Fibroblast of skin of back (primary cell): ENCODE measurements at places on chromosomes 7 and 10.

- DNase-seq = no peak
These were observed 30.6 kb downstream of the SUFU start for GRCh38 chr10:102534333-102534732.

GRCh38 chr10:110710621-110711020, 66.5 kb downstream of the RBM20 start:
- DNase-seq = no peak

- peak; percentile 85 for DNase-seq
These were observed 29.9 kb upstream of the DDX50 start for GRCh38 chr10:68871105-68871711.

- DNase-seq = no peak
These were observed 855 bp upstream of the PALD1 start for GRCh38 chr10:70477661-70478162.

- no peak for DNase-seq
These were observed 86.8 kb upstream of the KMT2C start for GRCh38 chr7:152522571-152523067.

DNA sequence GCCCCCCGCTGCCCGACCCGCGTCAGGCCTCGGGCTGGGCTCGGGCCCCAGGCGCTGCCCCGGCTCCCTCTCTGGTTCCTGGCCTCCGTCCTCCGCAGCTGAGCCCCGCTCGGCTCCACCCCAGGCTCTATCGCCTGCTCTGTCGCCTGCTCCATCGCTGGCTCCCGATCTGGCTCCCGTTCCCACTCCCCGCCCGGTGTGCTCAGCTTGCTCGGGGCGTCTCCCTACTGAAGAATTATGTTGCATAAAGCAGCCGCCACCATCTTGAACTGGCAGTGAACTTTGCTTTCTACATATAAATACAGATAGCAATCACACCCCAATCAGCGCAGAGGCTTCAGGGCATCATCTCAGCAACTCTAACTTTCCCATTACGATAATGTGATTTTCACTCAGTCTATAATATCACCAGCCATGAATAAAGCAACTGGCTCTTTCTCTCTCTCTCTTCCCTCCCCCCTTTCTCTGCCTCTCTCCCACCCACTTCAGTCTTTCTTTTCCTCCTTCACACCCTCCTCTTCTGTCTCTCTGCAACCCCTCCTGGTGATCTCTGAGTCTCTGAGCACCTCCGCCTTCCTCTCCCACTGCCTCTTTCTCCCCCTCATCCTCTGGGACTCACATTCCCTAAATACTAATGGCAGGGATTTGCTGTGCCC, 43.3 kb upstream of the BTRC start:
- DNase-seq = no peak

DNA sequence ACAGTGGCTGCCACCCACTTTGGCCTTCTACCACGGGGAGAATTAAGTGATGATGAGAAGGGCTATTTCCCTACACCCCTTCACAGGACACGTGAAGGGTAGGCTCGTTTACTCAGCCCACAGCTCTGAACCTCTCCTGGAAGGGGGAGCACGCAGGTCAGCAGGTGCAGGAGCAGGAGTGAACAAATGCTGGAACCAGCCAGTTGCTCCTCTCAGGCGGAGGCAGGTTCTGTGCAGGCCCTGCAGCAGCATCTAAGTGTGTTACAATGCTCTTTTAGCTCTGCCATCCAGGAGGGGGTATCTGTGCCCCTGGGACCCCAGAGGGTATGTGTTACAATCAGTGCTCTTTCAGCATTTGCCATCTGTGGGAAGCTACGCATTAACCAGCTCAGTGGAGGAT, 61.2 kb downstream of the AHR start:
- no peak for DNase-seq

DNA sequence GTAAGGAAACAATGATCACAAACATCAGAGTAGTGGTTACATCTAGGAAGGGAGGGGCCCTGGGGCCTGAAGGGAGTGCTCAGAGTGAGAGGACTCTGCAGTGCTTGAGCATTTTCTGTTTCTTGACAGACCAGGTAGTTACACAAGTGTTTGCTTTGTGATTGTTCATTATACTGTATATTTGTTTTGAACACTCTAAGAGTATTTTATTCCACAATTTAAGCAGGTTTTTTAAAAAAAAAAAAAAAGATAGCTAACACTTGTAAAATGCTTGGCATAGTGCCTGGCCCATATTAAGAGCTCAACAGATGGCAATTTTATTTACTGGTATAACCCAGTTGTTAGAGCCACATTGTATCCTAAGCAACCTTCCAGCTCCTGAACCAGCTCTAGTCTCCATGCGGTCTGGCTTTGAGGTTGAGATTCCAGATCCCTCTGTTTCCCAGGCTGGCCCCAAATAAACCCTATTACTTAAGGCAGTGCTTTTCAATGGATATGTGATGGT, 20.1 kb upstream of the ATXN7L1 start:
- no peak for DNase-seq

DNA sequence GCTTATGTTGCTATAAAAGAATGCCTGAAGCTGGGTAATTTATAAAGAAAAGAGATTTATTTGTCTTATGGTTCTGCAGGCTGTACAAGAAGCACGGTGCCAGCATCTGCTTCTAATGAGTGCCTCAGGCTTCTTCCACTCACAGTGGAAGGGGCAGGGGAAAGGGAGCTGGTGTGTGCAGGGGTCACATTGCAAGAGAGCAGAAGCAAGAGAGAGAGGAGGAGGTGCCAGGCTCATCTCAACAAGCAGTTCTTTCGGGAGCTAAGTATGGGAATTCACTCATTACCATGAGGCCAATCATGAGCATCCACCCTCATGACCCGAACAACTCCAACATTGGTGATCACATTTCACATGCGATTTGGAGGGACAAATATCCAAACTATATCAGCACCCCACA, 17.2 kb upstream of the SLK start:
- DNase-seq = no peak
